ENCODE measurements at places on chromosomes 2 and 18.

DNA sequence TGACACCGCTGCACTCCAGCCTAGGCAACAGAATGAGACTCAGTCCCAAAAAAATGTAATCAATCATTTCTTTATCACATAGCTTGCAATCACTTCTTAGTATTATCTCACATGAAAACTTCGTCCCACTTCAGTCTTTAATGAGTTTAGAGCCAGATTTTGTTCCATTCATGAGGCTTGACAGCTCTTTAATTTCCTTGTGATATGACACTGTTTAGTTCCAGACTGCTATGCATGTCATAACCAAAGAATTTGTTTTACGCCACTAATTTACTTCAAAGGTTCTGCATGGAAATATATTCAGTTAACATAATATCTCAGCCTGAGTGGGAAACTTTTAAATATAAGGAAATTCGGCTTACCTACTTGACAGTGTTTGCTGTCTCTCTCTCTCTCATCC is 113.1 kb downstream of the ZNF532 start:
- no peak for DNase-seq

GRCh38 chr18:24022161-24022560 is 7.6 kb downstream of the TTC39C start:
- no peak for DNase-seq

DNA sequence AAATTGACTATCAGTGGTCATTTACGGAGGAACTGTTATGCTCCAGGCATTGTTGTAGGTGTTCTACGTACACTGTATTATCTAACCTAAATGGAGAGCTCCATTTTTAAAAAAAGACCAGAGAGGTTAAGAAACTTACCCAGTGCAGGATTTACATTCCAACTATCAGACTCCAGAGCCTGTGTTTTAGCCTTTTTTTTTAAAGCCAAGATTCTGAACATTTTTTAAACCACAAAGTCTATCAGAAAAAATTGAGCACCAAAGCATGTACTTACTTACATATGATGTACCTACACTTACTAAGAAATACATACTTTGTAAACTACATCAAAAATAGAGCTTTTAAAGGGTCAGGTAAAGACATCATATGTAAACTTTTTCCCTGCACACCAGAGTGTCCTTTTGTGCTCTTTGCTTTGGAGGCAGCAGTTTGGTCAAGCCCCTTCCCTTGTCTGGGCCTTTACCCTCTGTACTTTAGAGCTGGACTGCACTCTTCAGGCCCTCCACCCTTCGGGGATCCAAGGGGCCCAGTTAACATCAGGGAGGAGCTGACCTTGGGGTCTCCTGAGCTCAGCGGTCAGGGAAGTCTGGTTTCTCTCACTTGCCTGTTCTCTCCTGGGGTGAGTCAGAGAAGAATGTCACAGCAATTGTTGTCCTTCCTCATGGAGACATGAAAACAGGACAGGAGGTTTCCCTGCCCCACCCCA is 58.4 kb downstream of the ITGB1BP1 start:
- no peak for DNase-seq

DNA sequence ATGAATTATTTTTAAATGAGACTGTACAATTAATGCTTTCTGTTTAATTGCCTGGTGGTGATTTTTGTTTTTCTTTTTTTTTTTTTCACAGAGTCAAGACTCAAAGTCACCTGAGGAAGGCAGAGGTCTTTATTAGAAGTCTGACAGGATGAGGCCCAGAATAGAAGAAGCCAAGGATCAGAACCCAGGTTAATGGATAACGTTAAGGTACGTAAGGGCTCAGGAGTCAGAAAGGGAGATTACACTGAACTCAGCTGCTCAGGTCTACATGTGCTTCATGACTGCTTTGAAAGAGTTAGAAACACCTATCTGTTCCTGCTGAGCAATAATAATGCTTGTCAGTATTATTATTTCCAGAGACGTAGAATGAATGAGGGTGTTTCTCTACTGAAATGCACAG is 196.5 kb downstream of the LRATD1 start:
- no peak for DNase-seq

- no peak for DNase-seq
Measured at GRCh38 chr18:11323359-11323819, 174.0 kb upstream of the PIEZO2 start.

DNA sequence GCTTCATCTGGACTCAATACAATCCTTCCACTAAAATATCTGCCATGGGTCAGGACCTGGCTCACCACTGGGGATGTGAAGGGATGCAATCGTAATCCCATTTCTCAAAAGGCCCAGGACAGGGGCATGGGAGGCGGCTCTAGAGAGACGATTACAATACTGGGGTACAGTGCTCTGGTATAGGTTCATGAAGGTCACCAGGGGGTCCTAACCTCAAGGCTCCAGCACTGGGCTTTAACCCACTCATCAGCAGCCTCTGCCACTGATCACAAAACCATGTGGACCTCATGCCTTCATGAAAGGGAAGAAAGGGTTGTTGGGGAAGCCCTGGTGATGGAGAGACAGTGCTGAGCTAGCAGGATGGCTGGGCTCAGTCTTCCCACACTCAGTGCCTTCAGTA is 48.8 kb downstream of the ADD2 start:
- no peak for DNase-seq

- DNase-seq: no peak
Measured at GRCh38 chr18:48897531-48897930, 53.2 kb downstream of the SMAD7 start.

GRCh38 chr2:104125096-104125495 is 728.8 kb upstream of the POU3F3 start:
- no peak for DNase-seq

DNA sequence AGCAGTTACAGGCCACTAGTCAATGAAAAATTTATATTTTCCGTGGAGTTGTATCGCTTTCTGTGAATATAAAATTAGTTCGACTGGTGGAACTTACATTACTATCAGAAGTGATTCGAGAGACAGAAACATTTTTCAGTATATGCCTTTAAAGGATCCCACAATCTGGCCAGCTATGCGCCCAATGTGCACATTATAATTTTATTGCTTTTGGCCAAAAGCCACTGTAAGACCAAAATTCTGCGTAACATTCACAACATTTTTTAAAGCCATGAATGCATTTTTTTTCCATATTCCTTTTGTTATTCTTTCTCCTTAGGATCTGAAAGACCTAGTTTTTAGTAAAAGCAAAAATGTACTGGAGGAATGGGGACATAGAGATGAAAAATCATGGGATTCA is 131.0 kb upstream of the CHAC2 start:
- no peak for DNase-seq

DNA sequence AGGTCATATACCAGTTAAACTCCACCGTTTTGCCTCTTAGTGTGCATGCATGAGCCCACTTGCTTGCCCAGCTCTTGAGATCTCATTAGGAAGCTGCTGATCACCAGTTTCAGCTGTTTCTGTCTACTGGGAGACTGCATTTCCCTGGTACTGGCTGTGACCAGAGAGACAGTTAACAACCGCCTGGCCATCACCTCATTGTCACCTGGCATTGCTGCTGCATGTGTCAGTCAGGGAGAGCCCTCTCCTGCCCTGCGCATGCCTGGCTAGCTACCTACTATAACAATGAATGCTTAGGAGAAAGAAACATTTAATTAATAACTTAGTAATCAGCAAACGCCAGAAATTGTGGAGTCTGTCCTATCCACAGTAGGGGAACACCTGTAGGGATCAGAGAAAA is 265.8 kb upstream of the CYRIA start:
- no peak for DNase-seq

GRCh38 chr2:67322353-67323001 is 74.7 kb upstream of the ETAA1 start:
- no peak for DNase-seq

DNA sequence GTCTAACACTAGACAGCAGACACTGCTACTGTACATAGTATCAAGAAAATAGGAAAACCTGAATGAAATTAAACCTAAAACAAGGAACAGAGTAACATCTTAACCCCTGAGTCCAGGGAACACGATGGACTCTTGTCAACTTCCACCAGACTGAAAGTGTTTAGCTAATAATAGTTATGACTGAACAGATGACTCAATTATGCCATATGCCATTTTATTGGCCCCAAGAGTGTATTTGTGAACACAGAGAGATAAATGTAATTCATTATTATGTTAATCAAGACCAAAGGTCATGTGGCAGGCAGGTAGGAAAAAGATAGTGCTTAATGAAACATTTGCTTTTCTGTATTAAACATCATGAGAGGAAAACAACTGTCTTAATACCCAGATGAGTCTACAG is 58.0 kb downstream of the NYAP2 start:
- no peak for DNase-seq

- DNase-seq: no peak
Measured at GRCh38 chr2:196711625-196712024, 72.1 kb downstream of the CCDC150 start.

DNA sequence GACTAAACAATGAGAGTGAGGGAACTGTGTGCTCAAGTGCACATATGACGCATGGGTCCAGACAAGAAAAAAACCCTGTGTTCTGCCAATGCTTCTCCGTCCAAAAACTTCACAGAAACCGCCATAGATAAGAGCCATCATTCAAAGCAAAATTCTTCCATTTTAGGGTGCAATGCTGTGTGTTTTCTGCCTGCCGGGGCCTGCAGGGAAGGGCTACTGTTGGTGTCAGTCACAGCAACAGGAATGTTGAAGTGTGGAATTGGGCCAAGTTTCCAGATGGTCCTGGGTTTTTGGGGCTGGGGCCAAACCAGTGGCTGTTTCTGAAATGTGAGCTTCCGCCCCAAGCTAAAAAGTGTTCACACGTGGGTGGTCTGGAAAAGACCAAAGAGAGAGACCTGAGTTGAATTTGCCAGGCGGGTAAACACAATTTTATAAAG is 677 bp upstream of the MC2R start:
- no peak for DNase-seq

DNA sequence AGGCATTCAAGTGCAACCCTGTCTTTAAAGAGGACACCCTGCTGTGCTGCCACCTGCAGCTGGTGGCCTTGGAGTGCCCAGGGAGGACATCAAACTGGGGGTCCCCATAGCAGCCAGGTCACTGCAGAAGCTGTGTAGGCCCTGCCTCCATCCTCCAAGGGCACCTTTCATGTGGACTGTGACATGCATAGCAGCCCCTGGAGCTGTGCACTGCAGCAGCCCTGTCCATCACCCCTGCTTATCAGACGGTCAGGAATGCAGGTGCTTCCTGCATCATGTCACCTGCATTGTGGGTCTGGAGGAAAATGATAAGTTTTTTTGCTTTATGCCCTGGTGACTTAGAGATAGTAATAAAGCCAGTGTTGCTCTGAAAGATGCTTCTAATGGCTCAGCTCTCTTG is 155.7 kb downstream of the DYSF start:
- peak; percentile 43 for DNase-seq

DNA sequence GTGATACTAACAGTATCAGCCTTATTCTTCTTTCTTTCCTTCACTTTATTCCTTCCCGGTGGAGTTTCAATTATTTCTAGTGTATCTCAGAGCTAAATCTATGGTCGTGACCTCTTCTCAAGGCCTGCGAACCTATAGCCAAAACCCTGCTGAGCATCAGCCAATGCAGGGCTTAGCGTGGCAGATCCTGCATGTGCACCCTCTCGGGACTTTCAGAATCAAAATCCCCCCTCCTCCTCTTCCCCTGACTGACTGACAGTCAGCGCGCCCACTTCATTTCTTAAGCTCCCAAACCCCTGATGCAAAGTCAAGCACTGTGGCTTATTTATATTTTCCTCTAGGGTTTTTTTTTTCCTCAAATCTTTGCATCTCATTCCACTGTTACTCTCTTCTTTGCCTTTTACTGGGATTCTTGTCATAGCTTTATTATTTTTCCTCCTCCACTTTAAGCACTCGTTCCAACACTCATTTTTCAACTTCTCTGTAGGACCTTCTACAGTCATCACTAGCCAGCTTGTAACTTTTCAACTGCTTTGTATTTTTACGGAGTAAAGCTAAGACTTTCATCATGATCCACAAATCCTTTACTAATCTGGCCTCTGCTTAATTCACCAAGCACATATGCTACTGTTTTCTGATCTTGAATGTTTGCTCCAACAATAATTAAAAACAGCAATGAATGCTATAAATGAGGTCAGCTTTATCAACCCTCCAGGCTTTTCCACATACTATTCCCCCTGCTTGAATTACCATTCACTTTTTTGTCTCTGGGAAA is 896.5 kb upstream of the PIK3C3 start:
- no peak for DNase-seq

DNA sequence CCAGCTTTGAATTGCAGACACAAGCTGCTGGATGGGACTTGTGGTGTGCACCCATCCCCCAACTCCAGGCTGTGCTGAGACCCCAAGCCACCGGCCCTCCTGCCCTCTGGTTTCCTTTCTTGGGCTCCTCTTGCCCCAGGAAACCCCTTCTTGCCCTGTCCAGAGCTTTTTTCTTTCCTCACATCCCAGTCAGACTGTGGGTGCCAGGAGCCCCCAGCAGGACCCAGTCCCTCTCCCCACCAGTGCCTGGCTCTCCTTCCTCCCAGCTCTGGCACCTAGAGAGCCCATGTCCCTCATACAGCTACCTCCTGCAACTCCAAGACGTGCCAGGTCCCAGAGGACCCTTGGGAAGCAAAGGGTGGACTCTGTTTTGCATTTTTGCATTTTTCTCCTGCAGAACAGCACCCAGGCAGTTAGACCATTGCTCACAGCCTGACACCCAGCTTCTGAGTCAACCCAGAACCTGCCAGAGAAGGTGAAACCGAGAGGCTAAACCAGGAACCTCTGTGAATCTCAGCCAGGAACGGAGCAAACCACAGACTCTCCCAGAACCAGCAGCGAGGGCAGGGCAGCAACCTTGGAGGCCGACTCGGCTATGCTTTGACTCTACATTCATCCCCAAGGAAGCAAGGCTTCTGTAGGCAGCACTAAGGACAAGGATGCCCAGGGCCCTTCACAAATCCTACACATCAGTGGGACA is 221.1 kb downstream of the ANAPC1 start:
- DNase-seq: no peak

DNA sequence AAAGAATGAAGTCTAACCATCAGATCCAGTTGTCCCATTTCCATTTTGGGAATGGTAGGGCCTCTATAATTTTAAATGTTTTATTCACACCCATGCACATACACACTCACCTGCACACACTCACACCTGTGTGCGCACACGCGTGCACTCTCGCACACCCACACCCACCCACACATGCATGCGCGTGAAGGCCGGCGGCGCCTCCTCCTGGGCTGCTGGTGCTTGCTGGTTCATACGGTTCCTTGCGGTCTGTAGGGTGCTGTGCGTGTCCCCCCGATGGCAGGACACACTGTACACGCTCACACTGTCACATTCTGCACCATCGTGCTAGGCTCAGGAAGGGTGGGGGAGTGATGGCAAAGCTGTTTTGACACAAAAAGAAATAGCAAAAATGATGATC is 63.2 kb downstream of the TSHZ1 start:
- DNase-seq: no peak

GRCh38 chr2:239188536-239188935 is 212.3 kb downstream of the HDAC4 start:
- DNase-seq: no peak

DNA sequence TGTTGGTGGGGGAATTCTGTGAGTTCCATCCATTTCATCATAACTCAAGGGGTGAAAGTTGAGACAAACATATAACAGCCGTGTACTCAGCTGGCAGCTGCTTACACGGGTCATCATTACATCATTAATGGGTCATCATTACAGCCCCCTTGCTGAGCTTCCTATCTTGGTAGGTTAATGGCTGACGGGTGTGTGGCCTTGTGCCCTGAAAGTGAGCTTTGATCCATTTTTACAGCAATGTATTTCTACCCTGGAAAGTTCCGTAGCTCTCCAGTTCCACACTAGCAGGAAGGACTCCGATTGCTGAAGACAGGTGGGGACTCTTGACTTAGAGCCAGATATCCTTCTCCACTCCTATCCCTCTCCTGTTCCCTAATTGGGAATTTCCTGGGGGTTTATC is 105.2 kb upstream of the DLX2 start:
- DNase-seq: no peak
